Neural crest cell (in vitro differentiated cells): ENCODE measurements at places on chromosomes 2 and 18. TPM values are rescaled to one million over a fixed set of nuclear protein-coding genes. Genes with fewer than 3 reads are reported as not detected.

GRCh38 chr2:191569025-191569424, 108.9 kb upstream of the NABP1 start:
- DNase-seq, result no peak

GRCh38 chr18:5196253-5197031, 615 bp downstream of the AKAIN1 start:
- DNase-seq, result peak; percentile 1

FTCDNL1 gene
- total RNA-seq, result 1.5 and 1.6 TPM in 2 replicates

CFAP65 gene
- 0.93 and 1.4 TPM in 2 replicates for total RNA-seq

ASAP2 gene
- 48.6 and 51.8 TPM in 2 replicates for total RNA-seq
